ENCODE measurements at places on chromosomes 1 and 21. TPM values are rescaled to one million over a fixed set of nuclear protein-coding genes. Genes with fewer than 3 reads are reported as not detected.

The C1orf94 gene
- 1.7 TPM for polyA plus RNA-seq

The COA7 gene
- polyA plus RNA-seq: 26.0 TPM

The BARHL2 gene
- polyA plus RNA-seq: 3.7 TPM

The IVL gene
- polyA plus RNA-seq: not detected

The HSD3B1 gene
- 0.90 TPM for polyA plus RNA-seq
